ENCODE measurements at places on chromosomes 7 and 10.

GRCh38 chr7:17472518-17472917 lies 174.1 kb downstream of the AHR start:
- no peak for DNase-seq

DNA sequence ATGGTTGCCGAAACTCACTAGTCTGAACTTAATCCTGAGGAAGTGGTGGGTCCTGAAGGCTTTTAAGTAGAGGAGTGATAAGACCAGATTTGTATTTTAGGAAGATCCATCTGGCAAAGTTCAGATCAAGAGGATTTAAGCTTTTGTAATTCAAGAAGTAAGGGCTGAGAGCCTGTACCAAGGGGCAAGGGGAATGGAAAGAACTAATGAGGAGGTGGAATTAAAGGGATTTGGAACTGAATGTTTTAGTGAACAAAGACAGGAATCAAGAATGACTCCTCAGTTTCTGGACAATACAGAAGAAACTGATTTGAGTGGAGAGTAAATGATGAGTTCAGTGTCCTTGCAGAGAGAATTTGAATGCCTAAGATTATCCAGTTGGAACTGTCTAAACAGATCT lies 249.0 kb downstream of the C7orf25 start:
- DNase-seq, result no peak

DNA sequence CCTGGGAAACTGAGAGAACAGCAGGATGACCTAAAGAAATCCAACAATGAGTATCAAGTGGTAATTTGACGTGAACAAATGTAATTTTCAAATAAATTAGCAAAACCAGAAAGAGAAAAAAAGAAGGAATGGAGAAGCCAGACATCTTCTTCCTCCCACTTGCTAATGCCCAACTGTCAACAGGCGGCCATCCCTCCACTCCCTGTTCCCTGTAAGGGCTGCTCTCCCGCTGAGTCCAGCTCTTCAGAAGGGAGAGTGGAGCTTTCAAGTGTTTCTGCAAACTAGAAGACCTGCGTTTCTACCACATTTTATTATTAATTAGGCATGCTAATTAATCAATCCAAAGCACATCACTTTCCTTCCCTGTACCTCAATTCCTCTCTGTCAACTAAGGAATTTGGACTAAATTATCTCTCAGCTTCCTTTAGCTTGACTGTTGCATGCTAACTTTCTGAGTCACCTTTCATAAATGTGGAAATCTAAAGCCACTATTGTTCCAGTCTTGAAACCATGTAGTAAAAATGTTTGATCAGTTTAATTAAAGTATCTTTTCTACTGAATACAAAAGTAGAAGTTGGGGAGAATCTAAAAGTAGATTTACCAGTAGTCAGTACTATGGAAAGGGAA lies 48.4 kb upstream of the CUL1 start:
- no peak for DNase-seq

DNA sequence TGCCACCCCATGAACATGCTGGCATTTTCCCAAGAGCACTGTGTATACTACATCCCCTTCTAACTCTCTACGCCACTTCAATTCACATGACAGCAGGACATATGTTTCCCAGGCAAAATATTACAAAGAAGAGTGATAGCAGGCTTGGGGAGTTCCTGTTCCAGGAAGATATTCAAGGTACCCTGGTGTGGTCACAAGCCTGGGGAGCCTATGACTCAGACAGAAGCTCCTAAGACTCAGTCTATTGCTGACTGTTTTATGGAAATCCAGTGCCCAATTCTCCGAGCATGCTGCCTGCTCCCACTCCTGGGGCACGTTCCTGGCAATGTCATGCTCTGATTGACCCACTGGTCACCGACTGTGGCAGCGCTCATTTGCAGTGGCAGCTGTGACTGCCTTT lies 23.5 kb upstream of the ABLIM1 start:
- DNase-seq, result no peak

DNA sequence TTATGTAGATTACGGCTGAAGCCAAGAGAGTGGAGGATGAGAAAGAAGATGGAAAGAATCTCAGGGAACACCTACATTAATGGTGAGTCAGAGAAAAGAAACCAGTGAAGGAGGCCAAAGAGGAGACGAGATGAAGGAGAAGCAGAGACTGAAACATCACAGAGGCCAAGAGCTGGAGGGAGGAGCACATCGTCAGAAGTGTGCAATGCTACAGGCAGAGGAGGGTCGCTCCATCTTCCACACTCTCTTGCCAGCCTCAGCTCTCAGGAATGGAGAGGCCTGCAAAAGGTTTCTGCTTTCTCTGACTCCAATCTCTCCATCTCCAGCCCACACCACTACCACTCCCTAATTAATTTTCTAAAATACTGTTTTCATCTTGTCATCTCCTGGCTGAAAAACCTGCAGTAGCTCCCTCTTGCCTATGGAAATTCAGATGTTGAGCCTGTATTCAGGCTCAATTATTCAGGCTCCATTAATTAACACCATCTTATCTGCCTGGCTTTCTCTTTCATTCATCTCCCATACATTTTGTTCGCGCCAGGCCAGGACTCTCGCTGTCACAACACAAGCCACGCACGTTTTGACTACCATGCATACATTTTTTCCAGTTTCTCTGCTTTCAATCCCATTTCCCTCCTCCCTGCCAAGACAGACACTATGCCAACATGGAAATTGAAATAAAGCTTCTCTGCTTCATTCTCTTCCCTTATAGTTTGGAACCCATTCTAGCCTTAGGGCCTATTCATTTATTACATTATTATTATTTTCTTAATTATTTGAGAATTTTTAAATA lies 165.8 kb downstream of the INHBA start:
- no peak for DNase-seq

DNA sequence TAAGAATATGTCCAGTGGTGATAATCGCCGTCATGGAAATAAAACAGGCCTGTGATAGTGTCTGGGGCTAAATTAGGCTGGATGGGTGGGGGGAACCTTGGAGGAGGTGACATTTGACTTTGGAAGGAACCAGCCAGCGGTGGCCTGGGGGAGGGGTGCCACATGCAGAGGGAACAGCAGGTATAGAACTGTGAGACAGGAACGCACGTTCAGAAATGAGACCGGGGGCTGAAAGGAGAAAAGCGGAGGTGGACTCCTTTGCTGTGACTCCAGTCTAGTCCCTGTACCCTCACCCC lies 2.6 kb upstream of the CYP26A1 start:
- no peak for DNase-seq

- DNase-seq, result no peak
Measured at GRCh38 chr10:6343305-6344010, 140.7 kb downstream of the PFKFB3 start.

Data from activated naive CD4-positive, alpha-beta T cell (primary cell).